ENCODE measurements at places on chromosomes 2 and 18. TPM values are rescaled to one million over a fixed set of nuclear protein-coding genes. Genes with fewer than 3 reads are reported as not detected.

Gene ALPI
- not detected for total RNA-seq

Gene LIMS3
- total RNA-seq, result 0.91 TPM

Gene TCF23
- total RNA-seq, result not detected

Gene INHA
- total RNA-seq, result not detected

Gene SAG
- total RNA-seq, result 0.45 TPM

Gene RFTN2
- total RNA-seq, result 0.08 TPM

Gene MEIS1
- not detected for total RNA-seq

Gene RBM43
- total RNA-seq, result 13.0 TPM

DNA sequence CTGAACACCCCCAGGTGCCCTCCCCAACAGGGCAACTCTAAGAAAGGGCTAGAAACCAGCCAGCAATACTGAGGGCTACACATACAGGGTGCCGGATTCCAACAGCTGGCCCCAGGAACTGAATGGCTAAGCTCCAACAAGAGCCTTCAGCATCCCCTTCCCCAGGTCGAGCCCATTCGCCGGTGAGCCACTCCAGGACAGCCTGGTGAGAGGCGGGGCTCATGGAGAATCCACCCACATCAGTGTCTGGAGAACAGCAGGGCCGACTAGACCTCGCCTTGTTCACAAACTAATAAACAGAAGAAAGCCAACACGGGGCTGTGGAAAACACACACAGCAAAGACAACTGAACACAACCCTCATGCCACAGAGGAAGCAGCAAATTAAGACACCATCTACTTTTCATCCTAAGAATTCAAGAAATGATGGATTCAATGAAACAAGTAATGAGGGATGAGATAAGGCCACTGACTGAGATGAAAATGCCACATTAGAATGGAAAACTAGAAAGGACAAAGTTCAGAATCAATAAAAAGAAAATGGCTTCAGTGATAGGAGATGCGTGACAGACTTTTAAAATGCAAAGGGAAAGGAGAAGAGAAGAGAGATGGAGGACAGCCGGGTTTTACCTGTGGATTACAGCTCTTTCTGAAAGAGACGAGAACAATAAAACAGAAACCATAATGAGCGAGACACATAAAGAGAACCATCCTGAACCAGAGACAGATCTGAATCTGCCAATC lies 8.2 kb downstream of the PER2 start:
- no peak overlapping the region for H3K27ac ChIP-seq
- no peak overlapping the region for H3K4me3 ChIP-seq

DNA sequence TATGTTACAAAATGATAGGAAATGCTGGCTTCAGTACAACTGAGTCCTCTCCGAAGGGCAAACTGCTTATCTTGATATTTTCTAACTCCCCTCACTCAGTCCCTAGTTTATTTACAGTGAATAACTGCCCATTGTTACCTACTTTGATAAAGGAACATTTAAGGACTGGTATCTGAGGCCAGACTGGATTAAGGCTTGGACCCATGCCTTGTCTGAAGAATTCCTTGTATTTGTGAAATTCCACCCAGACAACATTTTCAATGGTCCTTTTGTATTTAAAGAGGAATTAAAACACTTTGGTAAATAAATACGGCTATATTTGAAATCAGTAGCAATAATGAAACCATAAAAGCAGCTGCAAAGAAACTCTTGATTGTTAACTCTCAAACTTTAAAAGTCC lies 58.3 kb downstream of the PELI1 start:
- no peak overlapping the region for H3K27ac ChIP-seq
- H3K4me1 ChIP-seq, result peaks cover 1% of the 10 kb centered on the region
- DNase-seq, result no peak
- peaks cover 3% of the 10 kb centered on the region for H3K27me3 ChIP-seq

DNA sequence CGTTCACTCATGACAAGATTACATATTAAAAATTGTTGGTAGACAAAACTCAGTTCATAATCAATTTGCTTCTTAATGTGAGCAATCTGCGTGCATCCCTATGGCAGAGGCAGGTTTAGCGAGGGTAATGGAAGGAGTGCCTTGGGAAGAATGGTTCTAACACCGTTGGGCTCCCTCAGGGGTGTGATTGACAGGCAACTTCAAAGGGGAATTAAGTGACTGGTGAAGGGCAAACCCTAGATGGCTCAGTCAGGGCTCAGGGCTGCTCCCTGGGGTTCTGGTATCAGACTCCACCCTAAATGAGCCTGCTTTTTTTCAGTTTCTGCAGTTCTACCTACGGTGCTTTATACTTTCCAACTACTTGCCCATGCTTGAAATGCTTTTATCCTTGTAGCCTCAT lies 419.5 kb upstream of the CELF4 start:
- no peaks in the 10 kb centered on the region for H3K4me1 ChIP-seq
- H3K4me3 ChIP-seq, result no peak overlapping the region
- no peaks in the 10 kb centered on the region for H3K27me3 ChIP-seq
- H3K27ac ChIP-seq, result no peak overlapping the region
- no peaks in the 10 kb centered on the region for H3K36me3 ChIP-seq

GRCh38 chr2:210919128-210919527 lies 362.7 kb downstream of the CPS1 start:
- H3K27me3 ChIP-seq, result no peaks in the 10 kb centered on the region
- H3K4me3 ChIP-seq, result no peak overlapping the region
- no peak for DNase-seq
- H3K36me3 ChIP-seq, result no peaks in the 10 kb centered on the region
- no peaks in the 10 kb centered on the region for H3K4me1 ChIP-seq
- no peak overlapping the region for H3K27ac ChIP-seq

- H3K4me3 ChIP-seq, result no peak overlapping the region
- H3K27me3 ChIP-seq, result no peaks in the 10 kb centered on the region
- peaks cover 6% of the 10 kb centered on the region for H3K4me1 ChIP-seq
- no peak overlapping the region for H3K27ac ChIP-seq
- peaks cover 12% of the 10 kb centered on the region for H3K36me3 ChIP-seq
These were observed 68.3 kb downstream of the CD28 start for GRCh38 chr2:203774760-203775159.

- DNase-seq, result no peak
- no peak overlapping the region for H3K27ac ChIP-seq
- H3K36me3 ChIP-seq, result no peaks in the 10 kb centered on the region
- peaks cover 14% of the 10 kb centered on the region for H3K27me3 ChIP-seq
- no peaks in the 10 kb centered on the region for H3K4me1 ChIP-seq
These were observed 10.4 kb downstream of the CIB4 start for GRCh38 chr2:26630669-26631360.

- DNase-seq, result no peak
- H3K27ac ChIP-seq, result peak overlapping the region; percentile 57
- peaks cover 39% of the 10 kb centered on the region for H3K27me3 ChIP-seq
- H3K36me3 ChIP-seq, result no peaks in the 10 kb centered on the region
These were observed 82.1 kb downstream of the BIN1 start for GRCh38 chr2:127024769-127025358.

DNA sequence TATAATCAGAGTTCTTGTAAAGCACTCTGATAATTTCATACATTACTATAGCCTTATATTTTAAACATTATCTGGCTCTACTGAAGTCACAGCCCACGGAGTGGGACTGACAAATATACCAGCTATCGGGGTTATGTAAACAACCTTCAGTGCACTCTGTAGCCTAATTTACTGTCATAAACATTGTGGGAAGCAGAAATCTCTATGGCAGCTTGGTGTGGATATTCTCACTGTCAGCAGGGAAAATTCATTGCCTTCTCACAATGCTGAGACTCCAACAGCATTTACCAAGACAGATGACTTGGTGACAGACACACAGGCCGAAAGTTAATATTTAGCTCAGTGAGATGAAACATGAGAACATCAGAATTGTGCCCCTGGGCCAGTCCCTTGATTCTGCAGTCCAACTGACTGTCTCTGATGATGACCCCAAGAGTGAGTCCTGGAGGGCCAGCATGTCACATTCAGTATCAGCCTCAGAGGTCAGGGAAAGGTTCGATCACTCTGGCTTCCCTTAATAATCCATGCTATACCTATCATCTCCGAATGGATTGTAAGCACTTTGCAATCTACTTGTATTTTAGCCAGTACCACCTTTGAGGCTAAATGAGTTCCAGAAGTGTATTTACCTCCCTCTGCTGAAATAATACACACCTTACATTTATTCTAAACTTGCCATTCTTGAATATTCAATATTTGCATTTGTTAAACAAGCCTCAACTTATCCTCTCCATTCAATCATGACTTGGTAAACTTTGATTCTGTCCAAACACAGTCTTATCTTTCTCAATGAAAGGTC lies 146.2 kb upstream of the OSR1 start:
- no peak for DNase-seq
- no peak overlapping the region for H3K27ac ChIP-seq
- peaks cover 20% of the 10 kb centered on the region for H3K27me3 ChIP-seq
- no peaks in the 10 kb centered on the region for H3K36me3 ChIP-seq
- H3K4me1 ChIP-seq, result peaks cover 1% of the 10 kb centered on the region
- H3K4me3 ChIP-seq, result no peak overlapping the region

GRCh38 chr2:128310761-128311160 lies 7.9 kb downstream of the HS6ST1 start:
- DNase-seq, result peak; percentile 19
- no peaks in the 10 kb centered on the region for H3K27me3 ChIP-seq
- no peak overlapping the region for H3K4me3 ChIP-seq
- H3K4me1 ChIP-seq, result peaks cover 11% of the 10 kb centered on the region
- no peaks in the 10 kb centered on the region for H3K36me3 ChIP-seq

DNA sequence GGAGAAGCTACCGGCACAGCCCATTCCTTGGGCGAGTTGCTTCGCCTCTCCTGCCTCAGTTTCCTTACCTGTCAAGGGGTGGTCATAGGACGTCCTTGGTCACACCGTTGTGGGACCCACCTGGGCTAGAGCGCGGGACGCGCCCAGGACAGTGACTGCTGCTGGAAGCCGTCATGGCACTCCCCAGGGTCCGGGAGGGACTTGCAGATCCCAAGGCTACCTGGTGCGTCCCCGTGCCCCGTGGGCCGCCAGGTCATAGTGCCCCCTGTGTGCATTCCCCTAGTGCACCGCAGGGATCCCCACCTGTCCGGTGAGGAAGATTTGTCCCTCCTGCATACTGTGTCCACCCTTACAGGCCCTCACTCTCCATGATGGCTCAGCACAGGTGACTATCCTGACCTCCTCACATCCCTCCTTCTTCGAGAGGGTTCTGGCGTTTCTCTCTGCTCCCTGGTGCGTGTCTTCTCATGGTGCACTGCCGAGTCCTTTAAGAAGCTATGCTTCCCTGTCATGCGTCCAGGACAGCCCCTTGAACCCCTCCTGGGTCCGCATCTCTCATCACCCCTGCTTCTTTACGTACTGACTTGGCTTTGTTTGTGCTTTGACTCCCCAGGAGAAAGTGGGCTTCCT lies 886 bp upstream of the STK25 start:
- H3K27me3 ChIP-seq, result no peaks in the 10 kb centered on the region
- H3K36me3 ChIP-seq, result no peaks in the 10 kb centered on the region
- H3K4me3 ChIP-seq, result peak overlapping the region; percentile 83
- no peak for DNase-seq
- H3K4me1 ChIP-seq, result peaks cover 15% of the 10 kb centered on the region
- H3K27ac ChIP-seq, result peak overlapping the region; percentile 82

DNA sequence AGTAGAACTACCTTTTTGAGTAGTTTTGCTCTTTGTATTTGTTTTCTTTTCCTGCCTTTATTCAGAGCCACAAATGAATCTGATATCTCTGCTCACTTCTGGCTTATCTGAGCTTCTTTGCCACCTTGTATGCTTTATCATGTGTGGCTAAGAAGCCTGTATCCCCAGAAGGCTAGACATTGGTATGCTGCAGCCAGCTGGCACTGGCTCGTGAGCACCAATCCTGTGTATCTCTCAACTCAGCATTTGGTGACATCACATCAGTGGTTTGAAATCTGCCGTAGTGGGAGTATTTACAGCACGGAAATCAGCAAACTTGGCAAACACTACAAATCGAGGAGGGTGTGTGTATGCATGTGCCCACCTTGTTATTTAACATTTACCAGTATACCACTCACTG lies 183.7 kb upstream of the LHCGR start:
- H3K4me3 ChIP-seq, result no peak overlapping the region
- no peaks in the 10 kb centered on the region for H3K4me1 ChIP-seq
- no peaks in the 10 kb centered on the region for H3K27me3 ChIP-seq
- no peak overlapping the region for H3K27ac ChIP-seq

DNA sequence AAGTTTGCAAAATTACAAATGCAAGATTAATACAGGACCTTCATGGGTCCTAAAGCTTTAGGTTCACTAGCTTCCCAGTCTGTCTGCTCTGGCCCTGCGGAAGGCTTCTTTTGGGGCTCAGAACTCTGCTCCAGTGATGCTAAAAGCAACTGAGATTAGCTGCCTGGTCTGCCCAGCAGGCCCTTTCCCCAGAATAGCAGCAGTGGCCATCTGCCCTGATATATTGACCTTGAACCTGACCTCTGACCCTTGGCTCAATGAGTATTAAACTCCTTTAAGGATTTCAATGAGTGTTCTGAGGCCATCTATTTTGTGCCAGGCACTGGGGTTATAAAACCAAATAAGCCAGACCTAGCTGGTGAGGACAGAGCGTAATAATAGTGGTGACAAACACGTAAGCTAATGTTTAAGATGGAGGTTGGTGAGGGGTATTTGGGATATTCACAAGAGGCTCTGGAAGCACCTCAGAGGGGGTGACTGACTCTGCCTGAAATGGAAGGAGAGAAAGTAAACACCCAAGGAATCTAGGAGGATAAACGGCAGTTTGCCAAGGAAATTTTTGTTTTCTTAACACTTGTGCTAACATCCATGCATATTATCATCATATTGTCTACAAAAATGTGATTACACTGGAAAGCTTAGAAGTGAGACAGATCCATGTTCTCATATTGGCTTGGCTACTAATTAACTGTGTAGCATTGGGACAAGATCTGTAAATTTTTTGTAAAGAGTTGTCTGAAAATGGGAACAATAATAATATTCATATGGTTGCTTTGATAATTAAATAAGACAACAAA lies 50.4 kb upstream of the LCLAT1 start:
- DNase-seq, result no peak
- no peaks in the 10 kb centered on the region for H3K36me3 ChIP-seq
- no peaks in the 10 kb centered on the region for H3K4me1 ChIP-seq
- peaks cover 2% of the 10 kb centered on the region for H3K27me3 ChIP-seq

DNA sequence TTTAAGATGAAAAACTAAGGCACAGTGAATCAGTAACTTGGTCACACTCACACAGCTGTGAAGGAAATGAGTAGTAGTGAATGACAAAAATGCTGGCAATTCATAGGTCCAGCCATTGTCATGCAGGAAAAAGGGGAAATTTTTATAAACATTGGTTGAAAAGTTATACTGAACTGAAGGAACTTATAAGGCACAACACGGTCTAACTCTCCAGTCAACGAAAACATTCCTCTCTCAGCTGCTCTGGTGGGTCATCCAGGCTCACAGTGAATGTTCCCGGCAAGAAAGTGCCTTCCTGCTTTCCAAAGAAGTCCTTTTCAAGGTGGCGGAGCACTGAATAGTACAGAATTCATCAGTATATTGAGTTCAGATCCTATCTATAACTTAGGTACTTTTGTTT lies 476.1 kb downstream of the DCC start:
- H3K36me3 ChIP-seq, result no peaks in the 10 kb centered on the region
- no peak overlapping the region for H3K27ac ChIP-seq
- no peaks in the 10 kb centered on the region for H3K4me1 ChIP-seq
- no peaks in the 10 kb centered on the region for H3K27me3 ChIP-seq

GRCh38 chr2:204670124-204670523 lies 124.8 kb downstream of the PARD3B start:
- DNase-seq, result no peak
- no peaks in the 10 kb centered on the region for H3K36me3 ChIP-seq
- no peak overlapping the region for H3K4me3 ChIP-seq
- no peaks in the 10 kb centered on the region for H3K4me1 ChIP-seq
